ENCODE measurements at places on chromosomes 12 and 14.

- peak; percentile 84 for DNase-seq
Measured at GRCh38 chr14:50121486-50121885, 5.1 kb upstream of the VCPKMT start.

DNA sequence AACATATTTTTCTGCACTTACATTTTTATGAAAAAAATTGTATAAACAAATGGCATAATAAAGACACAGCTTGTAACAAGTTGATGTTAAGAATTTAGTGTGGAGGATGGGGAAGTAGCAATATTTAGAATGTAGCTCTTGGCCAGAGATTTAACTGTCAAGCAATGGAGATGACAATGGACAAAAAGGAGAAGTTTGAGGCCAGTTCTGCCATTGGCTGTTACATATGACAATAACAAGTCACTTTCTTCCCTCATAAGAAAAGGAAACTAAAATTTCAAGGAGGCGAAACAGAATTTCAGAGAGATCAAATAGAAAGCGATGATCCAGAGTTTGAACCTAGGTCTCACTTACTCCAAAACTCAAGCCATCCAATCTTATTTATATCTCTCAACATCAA lies 122.8 kb upstream of the CCDC175 start:
- DNase-seq: no peak

DNA sequence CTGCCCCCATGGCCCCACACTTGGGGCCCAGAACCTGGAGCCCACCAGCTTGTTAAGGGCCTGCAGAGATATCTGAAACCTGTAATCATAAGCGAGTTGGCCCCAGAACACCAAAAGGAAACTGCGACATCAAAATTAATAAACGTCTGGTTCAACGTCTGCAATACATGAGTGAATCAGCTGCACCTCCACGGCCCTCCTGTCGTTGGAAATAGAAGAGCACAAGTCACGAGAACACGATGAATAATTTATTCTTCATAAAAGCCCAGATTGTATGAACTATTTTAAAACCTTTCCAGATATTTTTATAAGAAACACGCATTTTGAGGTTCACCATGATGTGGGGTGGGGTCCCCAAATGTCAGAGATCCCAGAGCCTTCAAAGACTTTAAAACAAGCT lies 9.7 kb upstream of the CMKLR1 start:
- no peak for DNase-seq

- no peak for DNase-seq
Measured at GRCh38 chr12:18361433-18361832, 100.1 kb downstream of the PIK3C2G start.

DNA sequence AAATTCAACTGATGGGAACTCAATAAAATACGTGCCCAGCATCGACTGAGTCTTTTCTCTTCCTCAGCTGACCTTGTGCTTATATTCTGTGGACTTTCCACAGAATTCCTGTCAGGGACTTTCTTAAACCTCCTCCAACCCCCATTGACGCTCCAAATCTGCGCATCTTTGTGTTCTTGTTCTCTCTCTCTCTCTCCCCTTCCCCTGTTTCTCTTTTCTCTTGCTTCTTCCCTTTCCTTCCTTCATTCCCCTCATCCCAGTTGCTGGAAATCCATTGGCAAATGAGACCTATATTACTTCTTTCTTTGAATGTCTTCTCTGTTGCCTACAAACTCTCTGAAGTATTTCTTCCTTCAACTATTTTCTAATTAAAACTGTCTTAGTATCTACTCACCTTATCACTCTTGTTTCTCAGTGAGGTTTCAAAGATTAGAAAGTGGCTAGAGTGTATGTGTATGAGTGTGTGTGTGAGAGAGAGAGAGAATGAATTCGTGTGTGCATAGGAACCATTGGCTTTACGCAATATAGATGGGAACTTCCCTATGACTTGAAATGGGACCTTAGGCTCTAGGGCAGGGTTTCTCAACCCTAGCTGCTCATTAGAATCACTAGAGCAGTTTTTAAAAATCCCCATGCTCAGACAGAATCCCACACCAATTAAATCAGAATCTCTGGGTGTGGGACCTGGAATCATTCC lies 41.8 kb upstream of the DHRS7 start:
- no peak for DNase-seq

DNA sequence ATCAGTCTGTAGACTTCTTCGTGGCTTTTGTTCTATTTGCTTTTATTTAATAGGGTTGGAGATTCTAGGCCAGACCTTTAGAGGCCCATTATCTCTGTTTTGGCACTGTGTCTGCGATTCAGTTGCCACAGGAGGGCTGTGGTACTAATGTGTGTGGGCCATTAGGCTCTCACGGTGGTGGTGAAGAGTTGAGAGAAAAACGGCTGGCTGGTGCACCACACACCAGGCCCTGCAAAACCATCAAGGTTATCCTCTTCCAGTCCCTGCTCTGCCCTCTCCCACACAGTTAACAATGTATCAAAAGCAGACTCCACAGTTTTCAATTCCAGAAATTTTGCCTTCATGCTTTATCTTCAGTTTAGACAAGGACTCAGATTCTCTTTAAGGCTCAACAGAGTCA lies 97.7 kb downstream of the MYF5 start:
- peak; percentile 18 for DNase-seq

DNA sequence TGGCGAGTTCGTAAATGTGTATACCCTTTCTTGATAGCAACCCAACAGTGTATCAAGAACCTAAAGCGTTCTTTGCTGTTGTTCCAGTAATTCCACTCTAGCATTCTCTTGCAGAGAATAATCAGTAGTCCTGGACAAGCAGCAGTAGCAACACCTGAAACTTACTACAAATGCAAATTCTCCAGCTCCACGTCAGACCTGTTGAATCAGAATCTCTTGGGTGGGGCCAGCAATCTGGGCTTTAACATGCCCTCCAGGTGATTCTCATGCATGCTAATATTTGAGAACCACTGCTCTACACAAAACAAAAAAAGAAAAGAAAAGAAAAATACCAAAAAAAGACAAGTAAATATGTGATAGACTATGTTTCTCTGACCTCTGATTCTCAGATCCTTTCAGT lies 10.1 kb downstream of the PTGDR start:
- no peak for DNase-seq

DNA sequence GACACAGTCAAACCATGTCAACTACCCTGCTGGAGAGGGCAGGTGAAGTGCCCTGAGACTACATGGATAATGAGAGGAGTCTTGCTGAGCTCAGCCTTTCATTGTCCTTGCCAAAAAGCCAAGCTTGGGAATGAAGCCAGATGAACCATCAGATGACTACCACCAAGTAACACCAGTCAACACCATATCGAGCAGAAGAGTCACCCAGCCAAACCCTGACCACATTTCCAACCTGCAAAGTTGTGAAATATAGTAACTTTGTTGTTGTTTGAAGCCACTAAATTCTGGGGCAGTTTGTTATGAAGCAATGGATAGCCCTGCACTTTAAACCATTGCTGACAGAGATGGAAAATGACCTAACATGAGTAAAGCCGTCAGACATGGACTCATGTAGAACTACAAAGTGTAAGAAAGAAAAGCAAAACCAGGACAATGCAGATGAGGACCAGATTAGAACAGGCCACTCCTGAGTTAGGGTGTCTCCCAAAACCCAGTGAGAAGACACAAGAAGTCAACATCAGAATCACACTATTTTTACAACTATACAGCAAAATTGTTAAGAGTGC lies 12.5 kb upstream of the CRADD start:
- DNase-seq: no peak

GRCh38 chr12:1933342-1934051 lies 15.0 kb upstream of the CACNA2D4 start:
- peak; percentile 76 for DNase-seq

DNA sequence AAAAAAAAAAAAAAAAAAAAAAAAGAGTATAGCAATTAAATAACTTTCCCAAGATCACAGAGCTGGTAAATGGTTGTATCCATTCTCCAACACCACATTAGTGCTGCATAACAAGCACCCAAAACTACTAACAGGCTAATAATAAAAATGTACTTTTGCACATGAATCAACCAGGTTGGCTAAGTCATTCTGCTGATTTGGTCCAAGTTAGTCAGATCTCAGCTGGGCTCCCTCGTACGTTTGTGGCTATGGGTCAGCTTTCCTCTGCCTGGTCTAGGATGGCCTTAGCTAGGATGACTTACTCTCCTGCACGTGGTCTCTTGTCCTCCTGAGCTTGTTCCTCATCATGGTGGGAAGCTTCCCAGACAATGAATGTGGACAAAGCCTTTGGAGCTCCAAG lies 7.9 kb upstream of the PLEKHG6 start:
- no peak for DNase-seq

- no peak for DNase-seq
Measured at GRCh38 chr12:97173688-97174410, 266.8 kb downstream of the NEDD1 start.

DNA sequence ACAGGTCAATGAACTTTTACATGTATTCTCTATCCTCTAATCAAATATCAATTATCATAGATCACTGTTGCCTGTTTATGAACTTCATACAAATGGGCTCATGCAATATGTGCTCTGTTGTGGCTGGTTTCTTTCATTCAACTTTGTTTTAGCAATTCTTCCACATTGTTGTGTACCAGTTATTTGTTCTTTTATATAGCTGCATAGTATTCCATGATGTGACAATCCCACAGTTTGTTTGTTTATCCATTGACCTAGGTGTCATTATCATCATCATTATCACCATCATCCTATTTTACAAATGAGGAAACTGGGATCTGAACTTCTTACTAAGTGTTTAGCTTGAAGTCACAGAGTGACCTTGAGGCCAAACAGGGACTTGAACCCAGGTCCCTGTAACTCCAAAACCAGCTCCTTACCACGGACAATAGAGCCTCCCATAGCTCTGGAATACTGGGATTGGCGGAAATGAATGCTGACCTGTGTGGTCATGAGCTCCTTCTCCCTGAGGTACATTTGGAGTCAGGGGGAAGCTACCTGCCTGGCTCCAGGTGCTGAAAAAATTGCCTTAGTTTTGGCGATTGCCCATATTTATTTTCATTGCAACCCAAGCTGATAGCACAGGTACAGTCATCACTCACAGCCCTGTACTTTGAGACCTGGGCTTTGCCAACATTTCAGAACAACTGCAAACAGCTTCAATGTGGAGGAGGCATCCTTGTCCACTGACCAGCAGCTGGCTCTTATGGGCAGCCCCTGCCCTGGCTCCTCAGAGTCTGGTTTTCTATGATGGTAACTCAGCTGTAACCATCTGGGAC lies 9.2 kb downstream of the ZFP36L1 start:
- no peak for DNase-seq

GRCh38 chr14:33509454-33509853 lies 441.4 kb downstream of the EGLN3 start:
- DNase-seq: no peak

- no peak for DNase-seq
Measured at GRCh38 chr14:94411638-94412037, 23.2 kb upstream of the SERPINA1 start.

DNA sequence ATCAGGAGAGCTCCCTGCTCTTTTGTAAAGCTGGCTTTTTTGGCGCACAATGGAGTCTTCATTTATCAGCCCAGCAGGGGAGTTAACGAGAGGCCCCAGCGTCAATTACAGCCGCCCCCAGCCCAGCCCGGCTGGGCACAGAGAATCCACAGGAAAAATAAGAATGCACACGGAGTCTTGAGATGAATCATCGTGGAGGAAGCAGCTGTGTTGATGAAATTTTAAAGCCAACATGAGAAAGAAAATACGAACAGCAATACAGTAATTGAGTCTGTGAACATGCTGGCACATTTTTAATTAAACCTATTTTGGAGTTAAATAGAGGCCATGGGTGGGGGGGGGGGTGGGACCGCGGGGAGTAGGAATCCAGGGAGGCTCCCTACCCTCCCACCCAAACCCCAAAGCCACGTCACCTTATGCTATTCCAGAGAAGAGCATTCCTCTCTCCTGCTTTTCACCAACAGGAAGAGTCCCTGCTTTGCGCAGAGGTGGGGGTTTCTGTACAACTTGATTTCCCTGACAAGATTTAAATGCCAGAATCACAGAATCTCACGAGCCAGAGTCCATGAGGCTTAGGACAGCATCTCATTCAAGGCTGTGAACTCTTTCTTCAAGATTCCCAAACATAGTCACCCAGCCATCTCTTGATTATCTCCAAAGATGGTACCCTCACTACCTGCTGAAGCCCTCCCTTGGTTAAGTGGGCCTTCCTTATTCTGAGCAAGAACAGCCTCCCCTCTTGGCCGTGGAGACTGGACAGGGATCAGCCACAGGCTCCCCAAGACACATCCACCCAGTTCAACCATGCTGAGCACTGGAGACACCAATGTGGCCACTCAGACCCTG lies 50.3 kb downstream of the CCNK start:
- DNase-seq: peak; percentile 91

DNA sequence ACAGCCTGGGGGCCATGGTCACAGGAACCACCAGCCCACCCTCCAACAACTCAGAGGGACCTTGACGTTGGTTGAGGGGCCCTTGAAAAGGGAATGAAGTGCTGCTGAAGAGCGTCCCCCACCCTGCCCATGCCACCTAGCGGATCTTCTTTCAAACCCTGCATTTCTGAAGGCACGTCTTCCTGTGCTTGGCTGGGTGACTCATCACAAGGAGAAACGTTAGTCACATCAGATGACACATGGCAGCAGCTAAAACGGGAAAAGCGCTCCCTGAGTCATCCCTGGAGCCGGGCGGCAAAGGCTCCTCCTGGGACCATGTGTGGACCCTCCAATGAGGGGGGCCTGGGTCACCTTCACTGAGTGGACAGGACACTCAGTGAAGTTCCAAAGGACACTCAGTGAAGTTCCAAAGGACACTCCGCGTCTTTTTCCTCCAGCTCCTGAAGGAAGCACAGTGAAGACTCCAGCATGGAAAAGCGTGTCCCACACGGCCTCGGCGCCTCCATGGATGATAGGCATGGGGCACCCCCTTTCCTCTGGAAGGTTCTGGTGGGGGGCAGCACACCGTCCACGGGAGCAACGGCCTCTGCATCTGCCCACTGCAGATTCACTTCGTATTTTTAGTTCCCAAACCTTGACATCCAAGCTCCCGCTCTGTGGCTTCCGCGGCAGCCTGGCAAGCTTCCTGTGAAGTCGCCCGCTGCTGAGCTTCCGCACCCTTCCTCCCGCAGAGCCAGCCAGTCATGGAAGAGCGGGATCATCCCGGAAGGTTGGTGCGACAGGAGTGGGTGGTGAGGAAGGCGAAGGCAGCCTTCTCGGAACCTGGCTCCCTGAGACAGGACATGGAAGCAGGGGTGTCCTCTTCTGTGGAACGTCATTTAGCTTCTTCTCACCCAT lies 383.4 kb downstream of the VRK1 start:
- no peak for DNase-seq

DNA sequence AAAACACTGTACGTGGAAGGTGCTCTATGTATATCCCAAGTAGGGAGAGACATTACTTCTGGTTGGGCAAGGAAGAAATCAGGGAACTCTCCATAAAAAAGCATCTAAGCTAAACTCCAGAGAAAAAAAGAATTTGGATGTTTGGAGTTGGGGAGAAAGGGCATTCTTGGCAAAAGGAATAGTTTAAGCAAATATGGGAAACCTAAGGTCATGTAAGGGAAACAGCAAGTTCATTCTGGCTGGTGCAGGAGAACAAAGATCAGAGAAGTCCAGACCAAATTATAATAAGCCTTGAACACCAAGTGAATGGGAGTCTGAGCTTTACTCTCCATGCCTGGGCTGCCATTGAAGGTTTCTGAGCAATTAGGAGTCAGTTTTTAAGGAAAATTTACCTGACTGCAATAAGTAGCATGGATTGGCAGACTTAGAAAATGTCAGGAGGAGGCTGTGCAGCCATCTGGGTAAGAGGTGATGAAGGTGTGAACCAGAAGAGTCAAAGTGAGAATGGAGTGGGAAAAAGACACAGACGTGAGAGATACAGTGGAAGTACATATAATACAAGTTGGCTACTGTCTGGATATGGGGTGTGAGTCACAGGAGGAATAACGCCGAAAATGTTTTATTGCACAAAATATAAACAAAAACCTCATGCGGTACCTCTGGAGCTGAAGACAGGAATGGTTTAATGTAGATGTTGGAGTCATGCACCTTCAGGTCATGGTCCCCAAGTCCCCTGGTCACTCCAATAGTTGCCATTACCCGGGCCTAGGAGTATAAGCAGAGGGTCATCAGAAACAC lies 222.6 kb downstream of the MON2 start:
- DNase-seq: no peak

Measured in NCI-H69 (cell line).